ENCODE measurements at places on chromosomes 1 and 21. TPM values are rescaled to one million over a fixed set of nuclear protein-coding genes. Genes with fewer than 3 reads are reported as not detected.

DNA sequence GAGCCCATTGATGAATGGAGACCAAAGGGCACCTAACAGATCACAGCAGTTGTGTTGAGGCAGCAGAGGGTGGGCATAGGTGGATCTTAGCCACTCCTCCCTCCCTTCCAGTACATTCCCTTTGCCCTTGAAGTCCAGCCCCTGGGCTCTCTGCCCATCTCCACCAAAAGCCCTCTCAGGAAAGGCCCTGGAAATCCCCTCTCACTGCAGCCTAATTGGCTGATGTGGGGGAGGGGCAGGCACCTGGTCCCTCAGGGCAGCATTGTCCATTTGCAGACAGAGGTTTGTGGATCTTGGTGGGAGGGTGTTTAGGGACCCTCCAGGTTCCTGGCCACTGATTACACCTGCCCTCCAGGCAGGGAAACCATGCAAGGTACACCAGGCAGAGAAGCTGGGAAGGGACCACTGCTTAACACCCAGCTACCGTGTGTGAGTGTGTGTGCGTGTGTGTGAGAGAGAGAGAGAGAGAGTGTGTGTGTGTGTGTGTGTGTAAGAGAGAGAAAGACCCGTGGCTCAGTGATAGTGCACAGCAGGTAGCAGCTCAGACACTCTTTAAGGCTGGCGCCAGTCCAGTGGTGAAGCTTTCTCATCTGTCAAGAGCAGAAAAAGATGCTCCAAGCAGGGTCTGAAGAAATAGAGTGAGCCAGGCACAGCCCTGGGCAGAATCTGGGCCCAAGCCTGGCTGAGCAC is 71.1 kb downstream of the MATN1 start:
- H3K36me3 ChIP-seq: no peaks in the 10 kb centered on the region
- H3K27ac ChIP-seq: no peak overlapping the region
- DNase-seq: no peak
- no peak overlapping the region for H3K4me3 ChIP-seq
- no peaks in the 10 kb centered on the region for H3K4me1 ChIP-seq
- H3K27me3 ChIP-seq: no peaks in the 10 kb centered on the region

DNA sequence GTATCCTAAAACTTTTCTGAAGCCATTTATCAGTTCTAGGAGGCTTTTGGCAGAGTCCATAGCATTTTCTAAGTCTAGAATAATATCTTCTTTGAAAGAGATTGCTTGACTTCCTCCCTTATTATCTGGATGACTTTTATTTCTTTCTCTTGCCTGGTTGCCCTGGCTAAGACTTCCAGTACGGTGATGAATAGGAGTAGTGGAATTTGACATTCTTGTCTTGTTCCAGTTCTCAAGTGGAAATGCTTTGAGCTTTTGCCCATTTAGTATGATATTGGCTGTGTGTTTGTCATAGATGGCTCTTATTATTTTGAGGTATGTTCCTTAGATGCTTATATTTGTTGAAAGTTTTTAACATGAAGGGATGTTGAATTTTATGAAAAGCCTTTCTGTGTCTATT is 1647.9 kb downstream of the PLA2G4A start:
- no peak overlapping the region for H3K27ac ChIP-seq
- no peaks in the 10 kb centered on the region for H3K27me3 ChIP-seq
- no peaks in the 10 kb centered on the region for H3K4me1 ChIP-seq
- DNase-seq: no peak

DNA sequence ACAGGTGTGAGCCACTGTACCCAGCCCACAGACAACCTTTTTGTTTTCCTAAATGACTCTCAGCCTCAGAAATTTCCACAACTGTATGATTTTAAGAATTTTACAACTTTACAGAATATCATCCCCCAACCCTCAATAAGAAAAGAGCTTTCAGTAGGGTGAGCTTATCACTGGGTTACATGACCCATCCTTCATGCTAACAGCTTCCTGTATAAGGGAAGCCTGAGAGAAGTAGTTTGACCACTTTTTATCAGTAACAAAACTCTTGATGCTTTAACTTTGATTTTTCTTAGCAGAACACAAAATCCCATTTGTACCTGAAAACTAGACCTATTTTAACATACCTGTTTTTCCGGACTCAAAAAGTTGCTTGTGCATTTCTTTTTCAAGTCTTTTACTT is 9.7 kb upstream of the MYBPHL start:
- H3K36me3 ChIP-seq: no peaks in the 10 kb centered on the region
- no peak overlapping the region for H3K27ac ChIP-seq
- no peaks in the 10 kb centered on the region for H3K4me1 ChIP-seq
- peaks cover 5% of the 10 kb centered on the region for H3K27me3 ChIP-seq

GRCh38 chr1:21952786-21953520 is 15.8 kb upstream of the HSPG2 start:
- H3K27me3 ChIP-seq: no peaks in the 10 kb centered on the region
- peaks cover 2% of the 10 kb centered on the region for H3K4me1 ChIP-seq
- no peak for DNase-seq
- H3K36me3 ChIP-seq: no peaks in the 10 kb centered on the region
- no peak overlapping the region for H3K27ac ChIP-seq

DNA sequence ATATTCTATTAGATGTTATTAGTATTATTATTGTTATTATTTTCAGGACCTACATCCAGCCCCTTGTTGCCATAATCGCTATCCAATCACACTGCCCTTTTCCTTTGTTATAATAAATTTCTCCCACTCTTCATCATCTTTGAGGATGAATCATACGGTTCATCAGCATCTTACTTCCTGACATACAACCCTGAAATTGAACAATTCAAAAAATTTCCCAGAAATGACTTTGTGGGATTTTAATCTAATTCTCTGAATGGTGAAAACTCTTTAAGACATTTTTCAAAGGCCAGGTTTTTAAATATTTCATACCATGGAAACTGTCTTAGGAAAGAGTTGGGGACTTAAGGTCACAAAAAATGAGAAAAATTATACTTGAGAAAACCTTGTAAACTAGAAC is 353.5 kb downstream of the ST6GALNAC3 start:
- no peaks in the 10 kb centered on the region for H3K36me3 ChIP-seq
- H3K27me3 ChIP-seq: no peaks in the 10 kb centered on the region
- no peaks in the 10 kb centered on the region for H3K4me1 ChIP-seq
- H3K4me3 ChIP-seq: no peak overlapping the region
- no peak overlapping the region for H3K27ac ChIP-seq
- DNase-seq: no peak

The GON4L gene
- 104 TPM for total RNA-seq

The LINGO4 gene
- not detected for total RNA-seq

The VWA5B1 gene
- total RNA-seq: 0.13 TPM

The TRIM45 gene
- 0.65 TPM for total RNA-seq

The GNAT2 gene
- total RNA-seq: not detected
